Suppressor macrophage (primary cell): ENCODE measurements at places on chromosomes 7 and 10.

- no peak for DNase-seq
Measured at GRCh38 chr7:155597753-155598140, 46.7 kb upstream of the RBM33 start.

GRCh38 chr10:121956111-121957061 lies 18.6 kb downstream of the NSMCE4A start:
- DNase-seq = no peak

DNA sequence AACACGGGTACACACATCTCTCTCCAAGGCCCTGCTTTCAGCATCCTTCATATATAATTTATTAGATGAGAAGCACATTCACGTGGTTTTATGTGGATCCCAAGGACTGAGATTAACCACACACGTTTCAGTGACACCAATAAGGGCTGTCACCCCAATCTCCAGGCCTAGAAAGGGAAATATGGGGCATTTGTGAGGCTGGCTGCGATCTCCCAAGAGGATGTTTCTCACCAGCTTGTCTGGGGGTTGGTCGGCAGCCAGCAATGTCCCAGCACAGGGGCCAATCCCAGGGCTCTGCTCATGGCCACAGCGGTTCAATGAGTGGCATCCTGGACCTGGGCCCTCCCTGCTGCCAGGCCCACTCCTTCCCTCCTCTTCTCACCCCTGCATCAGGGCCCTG lies 115.5 kb downstream of the ITIH5 start:
- DNase-seq = no peak

DNA sequence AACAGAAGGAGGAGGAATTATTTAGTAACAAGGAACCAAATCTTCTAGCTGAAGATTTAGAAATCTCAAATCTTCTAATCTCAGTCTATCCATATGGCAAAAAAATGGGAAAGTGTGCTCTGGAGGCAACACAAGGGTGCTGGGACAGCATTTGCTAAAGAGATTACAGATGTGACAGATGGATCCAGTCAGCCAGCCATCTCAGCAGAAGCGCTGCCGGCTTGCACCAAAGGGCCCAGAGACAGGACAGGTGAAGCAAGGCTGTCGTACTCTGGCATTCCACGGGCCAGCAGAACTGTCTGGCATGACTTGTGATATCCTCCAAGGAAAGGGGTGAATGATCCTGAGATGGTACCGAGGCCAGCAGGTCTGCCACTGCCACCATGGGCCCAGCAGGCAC lies 45.7 kb upstream of the GJD4 start:
- DNase-seq = no peak

GRCh38 chr7:44081266-44081748 lies 1.0 kb downstream of the POLM start:
- no peak for DNase-seq

GRCh38 chr7:44058759-44059218 lies 6.6 kb downstream of the PGAM2 start:
- no peak for DNase-seq
